Stimulated activated CD8-positive, alpha-beta memory T cell treated with anti-CD3 and anti-CD28 coated beads, Interleukin-2, amount 100 ng/mL, for 1 hour (primary cell): ENCODE measurements at places on chromosomes 4 and X.

GRCh38 chr4:185761352-185762235 is 50.4 kb downstream of the SORBS2 start:
- no peak for DNase-seq

DNA sequence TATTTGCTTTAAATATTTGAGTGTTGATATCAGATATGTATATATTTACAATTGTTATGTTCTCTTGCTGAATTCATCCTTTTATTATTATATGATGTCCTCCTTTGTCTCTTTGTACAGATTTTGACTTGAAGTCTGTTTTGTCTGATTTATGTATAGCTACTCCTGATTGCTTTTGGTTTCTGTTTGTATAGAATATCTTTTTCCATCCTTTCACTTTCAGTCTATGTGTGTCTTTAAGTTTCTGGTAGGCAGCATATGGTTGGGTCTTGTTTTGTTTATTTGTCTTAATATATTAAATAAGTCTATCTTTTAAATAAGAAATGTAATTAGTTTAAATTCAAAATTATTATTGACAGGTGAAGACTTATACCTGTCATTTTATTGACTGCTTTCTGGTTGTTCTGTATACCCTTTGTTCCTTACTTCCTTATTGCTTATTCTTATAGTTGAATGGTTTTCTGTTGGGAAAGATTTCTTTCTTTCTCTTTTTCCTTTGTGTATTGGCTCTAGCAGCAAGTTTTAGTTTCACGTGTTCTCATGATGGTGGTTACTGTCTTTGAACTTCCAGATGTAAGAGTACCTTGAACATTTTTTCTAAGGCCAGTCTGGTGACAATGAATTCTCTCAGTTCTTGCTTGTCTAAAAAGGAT is 31.1 kb downstream of the RAB28 start:
- DNase-seq = no peak

DNA sequence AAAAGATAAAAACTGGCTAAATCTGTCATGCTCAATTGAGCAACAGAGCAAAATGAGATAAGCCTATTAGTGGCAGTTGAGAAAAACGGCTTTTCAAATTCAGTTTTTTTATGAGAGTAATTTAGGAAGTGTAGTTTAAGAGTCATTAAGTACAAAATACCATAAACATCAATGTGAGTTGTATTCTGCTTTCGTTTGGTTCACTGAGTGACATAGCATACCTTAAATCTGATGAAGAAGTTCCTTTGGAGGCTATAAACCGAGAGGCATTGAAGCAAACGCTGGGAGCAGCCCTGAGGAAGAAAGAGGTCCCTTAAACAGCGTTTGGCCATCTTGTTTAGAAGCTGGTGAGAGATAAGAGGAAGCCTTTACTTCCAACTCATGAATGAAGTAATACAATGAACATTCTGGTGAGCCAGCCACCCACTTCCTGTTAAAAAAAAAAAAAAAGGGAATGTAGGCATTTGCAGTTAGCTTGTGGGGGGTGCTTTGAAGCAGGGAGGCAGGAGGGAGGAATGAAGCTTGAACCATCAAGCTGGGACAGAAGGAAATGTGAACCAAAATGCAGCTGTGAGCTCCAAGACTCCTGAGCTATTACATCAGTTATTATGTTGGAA is 132.3 kb downstream of the ZNF330 start:
- DNase-seq = no peak

GRCh38 chrX:138982365-138982764 is 270.8 kb upstream of the FGF13 start:
- DNase-seq = no peak

DNA sequence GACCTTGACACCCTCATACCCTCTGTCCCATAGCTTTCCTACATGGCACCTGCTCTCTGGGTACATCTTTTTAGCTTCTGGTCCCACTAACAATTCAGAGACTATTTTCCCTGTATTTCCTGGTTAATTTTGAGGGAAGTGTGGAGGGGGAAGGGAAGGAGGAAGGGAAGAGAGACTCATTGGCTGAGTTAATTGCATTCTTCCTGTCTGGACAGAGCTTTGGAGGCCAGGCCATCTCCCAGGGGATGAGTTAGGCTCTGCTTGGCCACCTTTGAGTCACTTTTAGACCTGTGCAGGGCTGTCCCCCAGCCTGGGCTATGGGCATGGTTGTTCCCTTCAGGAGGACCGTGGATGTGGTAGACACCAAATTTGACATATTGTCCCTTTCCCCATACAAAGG is 167.9 kb upstream of the PGRMC2 start:
- no peak for DNase-seq

DNA sequence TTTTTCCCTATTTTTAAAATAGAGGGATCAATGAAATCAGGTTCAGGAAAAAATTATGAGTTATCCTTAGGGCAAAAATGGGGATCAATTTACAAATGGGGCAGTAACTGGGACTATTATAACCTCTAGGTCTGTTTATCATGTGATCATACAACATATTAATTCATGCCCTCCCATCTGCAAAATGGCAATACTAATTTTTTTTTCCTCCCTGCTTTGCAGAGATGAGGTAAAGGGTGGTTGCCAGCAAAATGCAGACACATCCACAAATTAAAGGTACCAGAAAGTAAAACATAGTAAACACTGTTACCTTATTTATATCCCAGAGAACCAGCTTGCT is 467 bp downstream of the HSD17B11 start:
- DNase-seq = no peak

DNA sequence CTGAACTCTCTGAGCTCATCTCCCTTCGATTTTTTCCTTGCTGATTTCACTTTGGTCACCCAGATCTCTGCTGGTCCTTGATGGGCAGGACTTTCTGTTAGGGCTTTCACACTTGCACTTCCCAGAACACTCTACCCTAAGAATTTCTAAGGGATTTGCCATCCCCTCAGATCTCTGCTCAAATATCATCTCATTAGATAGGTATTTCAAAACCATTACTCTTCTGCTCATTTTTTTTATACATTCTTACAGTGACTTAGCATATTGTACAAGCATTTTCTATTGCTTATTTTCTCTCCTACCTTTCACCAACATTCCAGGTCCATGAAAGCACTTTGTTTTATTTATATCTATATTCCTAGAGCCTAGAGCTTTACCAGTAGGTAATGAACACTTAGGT is 913.3 kb downstream of the PDHA2 start:
- no peak for DNase-seq

- no peak for DNase-seq
Observed at GRCh38 chrX:44352758-44353157, 9.3 kb upstream of the EFHC2 start.

DNA sequence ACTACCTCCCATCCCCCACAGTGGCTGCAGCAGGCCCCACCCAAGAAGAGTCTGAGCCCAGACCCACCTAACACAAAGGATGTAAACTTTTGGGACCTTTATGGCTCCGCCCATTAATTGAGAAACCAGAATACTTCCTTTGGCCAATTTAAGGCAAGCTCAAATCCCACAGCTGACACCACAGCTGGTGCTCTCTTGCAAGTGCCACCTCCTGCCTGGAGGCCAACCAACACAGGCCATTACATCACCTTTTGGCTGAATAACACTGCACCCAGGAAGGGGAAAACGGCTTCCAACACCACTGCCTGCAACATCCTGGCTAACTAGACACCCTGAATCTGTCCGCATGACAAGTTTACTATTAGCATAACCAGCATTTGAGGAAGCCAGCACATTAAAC is 248.8 kb downstream of the PRDM5 start:
- no peak for DNase-seq

GRCh38 chr4:100722866-100723459 is 205.1 kb upstream of the EMCN start:
- no peak for DNase-seq

DNA sequence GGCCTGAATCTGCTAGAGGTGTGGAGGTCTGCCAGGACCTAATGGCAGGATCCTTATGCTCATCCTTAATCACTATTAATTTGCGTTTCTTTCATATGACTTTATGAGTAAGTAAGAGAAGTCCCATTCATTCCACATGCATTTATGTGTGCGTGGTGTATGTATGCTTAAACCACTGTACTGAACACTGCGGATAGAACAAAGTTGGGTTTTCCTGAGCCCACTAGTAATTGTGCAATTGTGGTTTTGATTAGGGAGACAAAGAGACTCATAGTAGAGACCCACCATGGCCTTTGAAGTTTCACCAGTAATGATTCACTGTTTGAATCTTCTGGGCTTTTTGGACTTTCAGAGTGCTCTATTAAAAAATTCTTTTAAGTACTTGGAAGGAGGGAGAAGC is 498.5 kb upstream of the DIPK2B start:
- DNase-seq = no peak

DNA sequence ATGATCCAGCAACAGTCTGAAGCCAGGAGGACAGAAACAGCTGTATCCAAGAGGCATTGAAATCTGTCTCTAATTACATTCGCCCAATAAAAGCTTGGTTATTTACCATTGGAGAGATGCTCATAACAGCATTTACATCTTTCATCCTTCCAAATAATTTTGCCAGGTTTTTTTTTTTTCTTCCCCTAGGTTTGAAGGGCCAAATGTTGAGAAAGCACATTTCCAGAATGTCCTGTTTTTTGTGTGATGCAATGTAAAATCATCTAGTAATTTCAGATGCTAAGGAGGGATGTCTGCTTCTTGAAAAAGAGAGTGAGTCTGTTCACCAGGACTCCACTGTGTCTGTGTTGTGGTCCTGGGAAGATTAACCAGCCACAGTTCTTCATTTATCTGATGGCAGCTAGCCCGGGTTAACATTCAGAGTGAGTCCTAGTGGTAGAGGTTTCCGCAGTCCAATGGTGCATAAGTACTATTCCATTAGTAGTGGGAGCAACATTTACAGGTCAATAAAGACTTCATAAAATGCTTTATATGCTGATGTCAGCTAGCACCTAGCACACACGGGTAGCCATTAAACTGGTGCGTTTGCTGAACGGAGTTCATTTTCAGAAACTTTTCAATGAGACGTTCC is 406.8 kb downstream of the STIM2 start:
- DNase-seq = no peak

DNA sequence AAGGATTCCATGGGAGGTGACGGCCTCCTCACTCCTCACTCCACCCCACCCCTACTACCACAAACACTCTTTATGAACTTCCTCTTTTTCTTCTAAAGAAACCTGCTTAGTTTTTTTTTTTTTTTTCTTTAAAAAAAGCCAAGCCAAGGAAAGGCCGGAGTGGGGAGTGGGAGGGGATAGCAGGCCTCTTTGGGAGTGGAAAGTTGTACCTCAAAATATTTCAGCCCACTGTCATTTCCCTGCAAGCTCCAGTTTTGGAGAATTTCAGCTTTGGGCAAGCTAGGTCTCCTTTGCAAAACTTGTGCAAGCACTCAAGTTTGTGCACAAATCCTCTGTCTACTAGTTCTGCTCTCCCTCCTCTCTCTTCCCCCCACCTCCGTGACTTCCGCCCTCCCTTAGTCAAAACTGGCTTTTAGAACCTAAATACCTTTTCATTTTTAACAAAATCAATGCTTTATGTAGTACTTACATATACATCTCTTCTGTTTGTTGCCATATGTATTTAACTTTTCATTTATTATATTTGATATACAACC is 512 bp upstream of the ANTXR2 start:
- no peak for DNase-seq

GRCh38 chr4:137463377-137464003 is 68.8 kb downstream of the PCDH18 start:
- DNase-seq = no peak

- DNase-seq = no peak
Observed at GRCh38 chr4:110306303-110306702, 107.9 kb upstream of the ELOVL6 start.

DNA sequence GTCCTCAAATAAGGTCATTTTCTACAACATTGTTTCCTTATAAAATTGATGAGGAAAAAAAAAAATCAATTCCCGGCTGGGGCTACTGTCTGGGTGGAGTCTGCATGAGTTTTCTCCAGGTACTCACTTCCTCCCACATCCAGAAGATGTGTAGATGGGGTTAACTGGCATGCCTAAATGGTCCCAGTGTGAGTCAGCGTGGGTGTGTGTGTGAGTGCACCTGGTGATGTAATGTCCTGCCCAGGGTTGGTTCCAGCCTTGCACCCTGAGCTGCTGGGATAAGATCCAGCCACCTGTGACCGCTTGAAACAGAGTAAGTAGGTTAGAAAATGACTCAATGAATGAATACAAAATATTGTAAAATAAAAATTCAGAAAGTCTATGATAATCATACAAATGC is 11.1 kb downstream of the USP26 start:
- no peak for DNase-seq

- DNase-seq = no peak
Observed at GRCh38 chr4:12319765-12320164, 891.1 kb upstream of the HS3ST1 start.

DNA sequence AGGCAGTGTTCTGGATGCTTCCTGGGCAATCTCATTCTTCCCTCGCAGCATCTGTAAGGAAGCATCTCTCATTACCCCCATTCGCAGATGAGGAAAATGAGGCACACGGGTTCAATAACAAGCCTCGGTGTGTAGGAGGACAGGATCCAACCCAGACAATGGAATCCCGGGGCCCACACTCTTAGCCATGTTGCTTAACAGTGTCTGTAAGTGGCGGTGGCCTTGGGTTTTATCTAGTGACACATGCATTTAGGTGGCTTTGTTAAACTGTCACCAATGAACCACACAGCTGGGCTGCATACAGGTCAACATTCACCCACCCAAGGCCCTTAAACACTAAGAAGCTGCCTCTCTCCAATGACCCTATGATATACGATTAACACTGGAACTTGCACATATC is 22.6 kb downstream of the RELL1 start:
- no peak for DNase-seq

DNA sequence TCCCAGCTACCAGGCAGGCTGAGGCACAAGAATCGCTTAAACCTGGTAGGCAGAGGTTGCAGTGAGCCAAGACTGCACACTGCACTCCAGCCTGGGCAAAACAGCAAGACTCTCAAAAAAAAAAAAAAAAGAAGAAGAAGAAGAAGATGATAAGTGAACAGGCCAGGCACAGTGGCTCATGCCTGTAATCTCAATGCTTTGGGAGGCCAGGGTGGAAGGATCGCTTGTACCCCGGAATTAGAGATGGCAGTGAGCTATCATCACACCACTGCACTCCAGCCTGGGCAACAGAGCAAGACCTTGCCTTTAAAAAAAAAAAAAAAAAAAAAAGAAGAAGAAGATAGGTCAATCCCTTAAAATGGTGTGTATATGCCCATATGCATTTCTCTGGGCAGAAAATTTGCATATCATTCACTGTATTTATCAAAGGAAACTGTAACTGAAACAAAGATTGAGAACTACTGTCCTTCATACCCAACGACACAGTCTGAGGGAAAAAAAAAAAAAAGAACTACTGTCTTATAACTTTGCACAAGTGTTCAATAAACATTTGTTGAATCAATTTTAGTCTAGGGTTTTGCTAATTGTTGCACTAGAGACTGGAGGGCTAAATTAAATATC is 2.3 kb downstream of the RFC1 start:
- DNase-seq = no peak

- DNase-seq = no peak
Observed at GRCh38 chr4:133711817-133712216, 489.8 kb downstream of the PABPC4L start.
